H7 (cell line): ENCODE measurements at places on chromosomes 6 and 20. TPM values are rescaled to one million over a fixed set of nuclear protein-coding genes. Genes with fewer than 3 reads are reported as not detected.

DNA sequence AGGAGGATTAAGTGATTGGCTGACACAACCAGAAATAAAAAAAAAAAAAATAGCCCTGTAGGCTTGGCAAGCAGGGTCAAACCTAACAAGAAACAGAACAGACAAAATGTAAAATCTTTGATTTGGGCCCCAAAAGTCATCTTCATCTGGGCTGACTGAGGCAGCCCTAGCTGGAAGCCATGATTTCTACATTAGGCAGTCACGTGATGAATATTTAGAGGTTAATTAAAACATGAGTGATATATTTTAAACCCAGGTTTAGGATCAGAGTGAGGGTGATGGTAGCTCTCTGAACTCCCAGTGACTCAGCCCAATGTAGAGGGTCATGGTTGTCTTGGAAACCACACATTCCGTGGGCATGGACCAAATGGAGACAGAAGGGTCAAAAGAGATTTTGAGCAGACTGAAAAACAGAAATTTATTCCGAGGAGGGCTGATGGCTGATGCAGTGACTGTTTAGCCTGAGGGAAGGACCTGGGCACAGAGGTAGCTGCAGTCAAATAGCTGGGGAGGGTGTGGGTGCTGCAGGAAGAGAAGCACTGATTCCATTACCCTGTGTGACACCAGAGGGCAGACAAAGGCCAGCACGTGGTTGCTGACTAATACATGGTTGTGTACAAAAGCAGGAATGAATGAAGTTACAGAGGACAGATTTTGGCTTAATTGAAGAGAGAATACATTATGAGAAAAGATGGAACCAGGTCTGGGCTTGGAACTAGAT is 573.1 kb upstream of the CHD6 start:
- peak; percentile 11 for DNase-seq

DNA sequence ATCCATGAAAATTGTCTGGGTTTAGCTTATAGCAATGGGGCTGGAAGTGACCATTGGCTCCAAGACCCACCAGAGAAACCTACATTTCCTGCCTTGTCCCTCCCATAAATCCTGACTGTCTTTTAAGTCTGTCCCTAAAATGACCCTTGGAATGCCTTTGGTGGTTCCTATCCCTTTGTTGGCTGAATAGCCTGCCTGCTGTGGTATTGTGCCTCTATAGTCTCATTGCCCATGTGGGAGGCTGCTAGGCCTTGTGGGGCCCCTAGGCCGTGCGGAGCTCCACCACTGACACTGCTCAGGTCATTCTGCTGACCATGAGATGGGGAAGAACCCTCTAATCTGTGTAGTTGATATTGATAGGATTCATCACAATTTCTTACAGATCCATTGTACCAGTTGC is 43.3 kb downstream of the SCP2D1 start:
- peak; percentile 51 for DNase-seq

DNA sequence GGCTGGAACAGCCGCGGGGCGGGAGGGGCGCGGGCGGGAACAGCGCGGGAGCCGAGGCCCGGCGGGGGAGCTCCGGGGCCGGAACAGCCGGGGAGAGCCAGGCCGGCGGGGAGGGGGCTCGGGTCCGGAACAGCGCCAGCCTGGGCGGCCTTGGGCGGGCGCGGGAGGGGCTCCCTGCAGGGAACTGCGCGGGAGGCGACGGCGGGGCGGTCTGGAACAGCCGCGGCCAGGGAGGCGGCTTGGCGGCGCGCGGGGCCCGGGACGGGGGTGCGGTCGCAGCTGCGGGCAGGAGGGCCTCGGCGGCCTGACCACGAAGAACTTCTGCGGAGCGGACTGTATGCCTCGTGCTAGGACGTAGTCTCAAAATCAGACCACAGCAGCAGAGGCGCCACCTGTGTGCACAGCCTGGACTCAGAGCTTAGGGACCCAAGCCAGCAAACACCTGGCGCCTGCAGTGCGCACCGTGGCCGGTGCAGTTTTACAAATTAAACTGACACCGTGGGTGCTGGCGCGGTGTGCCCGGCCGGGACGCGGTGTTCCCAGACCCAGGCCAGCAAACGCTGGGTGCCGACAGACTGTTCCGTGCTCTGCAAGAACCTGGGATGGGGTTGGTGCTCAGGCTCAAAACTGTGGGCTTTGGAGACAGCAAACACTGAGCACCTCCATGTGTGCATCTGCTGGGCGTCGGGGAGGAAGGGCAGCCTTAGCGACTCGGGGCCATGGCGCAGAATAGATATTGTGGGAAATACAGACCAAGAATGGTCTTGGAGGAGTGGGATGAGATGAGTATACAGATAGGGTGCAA is 572 bp downstream of the ZNF341 start:
- peak; percentile 95 for DNase-seq

GRCh38 chr20:58719971-58720371 is 27.4 kb downstream of the NPEPL1 start:
- DNase-seq = peak; percentile 70

The STK35 gene
- 39.8 and 40.8 TPM in 2 replicates for total RNA-seq

The C6orf118 gene
- total RNA-seq = not detected in 2 replicates
